Central memory CD8-positive, alpha-beta T cell (primary cell): ENCODE measurements at places on chromosomes 11 and 22.

GRCh38 chr11:92653454-92653853 is 316.0 kb upstream of the MTNR1B start:
- no peaks in the 10 kb centered on the region for H3K27me3 ChIP-seq
- no peaks in the 10 kb centered on the region for H3K4me1 ChIP-seq
- H3K4me3 ChIP-seq = no peak overlapping the region
- no peaks in the 10 kb centered on the region for H3K36me3 ChIP-seq
- no peak for DNase-seq

DNA sequence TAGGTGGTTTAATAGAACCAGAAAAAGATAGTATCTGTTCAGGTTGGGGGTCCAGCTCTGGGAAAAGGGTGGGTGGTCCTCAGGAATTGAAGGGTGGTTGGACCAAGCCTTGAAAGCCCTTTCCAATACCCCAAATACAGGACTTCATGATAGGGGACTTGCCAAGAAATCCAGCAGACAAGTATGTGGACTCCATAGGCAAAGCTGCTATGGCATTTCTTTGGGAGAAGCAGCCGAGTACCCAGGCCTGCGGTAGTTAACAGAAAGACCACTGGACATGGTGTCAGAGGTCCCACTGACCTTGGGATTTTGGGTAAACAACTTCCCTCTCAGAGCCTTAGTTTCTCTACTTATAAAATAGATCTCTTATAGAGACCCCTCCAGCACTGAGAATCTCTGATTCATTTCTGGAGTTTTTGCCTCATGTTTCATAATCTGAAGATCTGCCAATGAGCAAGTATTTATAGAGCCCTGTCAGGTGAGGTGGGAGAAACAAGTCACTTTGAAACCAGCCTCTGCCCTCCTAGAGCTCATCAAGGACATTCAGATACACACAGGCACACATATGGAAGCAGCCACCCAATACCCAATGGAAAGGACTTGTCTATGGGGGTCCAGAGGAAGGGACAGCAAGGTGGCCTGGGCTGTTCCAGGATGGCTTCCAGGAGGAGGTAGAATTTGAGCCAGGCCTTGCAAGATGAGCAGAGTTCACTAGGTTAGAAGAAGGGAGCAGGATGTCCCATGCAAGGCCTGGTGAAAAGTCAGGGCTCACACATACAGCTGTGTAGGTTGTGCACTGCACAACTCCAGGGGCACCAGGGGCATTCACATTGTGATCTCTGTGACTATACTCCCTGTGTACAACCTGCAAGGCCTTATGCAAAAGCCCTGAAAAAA is 31.0 kb upstream of the ACCSL start:
- no peak overlapping the region for H3K27ac ChIP-seq
- H3K27me3 ChIP-seq = peaks cover 12% of the 10 kb centered on the region
- no peaks in the 10 kb centered on the region for H3K36me3 ChIP-seq

DNA sequence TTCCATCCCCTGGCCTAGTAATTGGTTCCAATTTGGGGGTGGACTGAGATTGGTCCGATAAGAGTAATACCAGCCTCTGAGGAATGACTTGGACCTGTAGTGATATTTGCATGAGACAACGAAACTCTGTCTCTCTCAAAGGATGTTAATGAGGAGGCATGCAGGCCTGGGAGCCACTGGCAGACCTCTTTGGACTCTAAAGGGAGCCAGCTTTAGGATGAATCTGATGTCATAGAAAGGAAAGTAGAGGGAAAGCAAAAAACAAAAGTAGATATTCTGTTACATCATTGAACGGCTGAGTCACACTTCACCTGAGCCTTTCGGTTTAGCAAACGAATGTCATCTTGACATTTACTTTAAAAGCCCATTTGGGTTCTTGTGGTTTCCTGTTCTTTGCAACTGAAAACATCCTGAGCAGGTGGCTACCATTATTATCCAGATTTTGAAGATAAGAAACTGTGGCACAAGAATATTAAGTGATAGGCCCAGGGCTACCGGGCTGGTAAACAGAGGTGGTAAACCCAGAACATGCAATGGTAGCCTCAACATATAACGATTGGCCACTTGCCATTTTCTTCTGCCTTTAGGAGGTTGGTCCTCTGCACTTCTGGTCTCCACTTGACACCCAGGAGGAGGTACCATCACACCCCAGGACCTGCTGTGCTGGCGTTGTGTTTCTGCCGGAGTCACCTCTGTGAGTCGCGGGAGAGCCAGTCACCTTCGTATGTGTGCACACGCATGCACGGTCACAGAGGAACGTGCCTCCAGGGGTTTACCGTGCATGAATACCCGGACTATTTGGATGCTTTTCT is 42.7 kb downstream of the RTL6 start:
- peaks cover 33% of the 10 kb centered on the region for H3K4me1 ChIP-seq
- peak overlapping the region; percentile 16 for H3K4me3 ChIP-seq
- peak overlapping the region; percentile 80 for H3K27ac ChIP-seq
- peak; percentile 59 for DNase-seq

GRCh38 chr11:81072273-81072672 is 1631.4 kb upstream of the TENM4 start:
- no peak overlapping the region for H3K4me3 ChIP-seq
- H3K4me1 ChIP-seq = no peaks in the 10 kb centered on the region
- DNase-seq = no peak
- no peak overlapping the region for H3K27ac ChIP-seq
